ENCODE measurements at places on chromosomes 6 and 20.

DNA sequence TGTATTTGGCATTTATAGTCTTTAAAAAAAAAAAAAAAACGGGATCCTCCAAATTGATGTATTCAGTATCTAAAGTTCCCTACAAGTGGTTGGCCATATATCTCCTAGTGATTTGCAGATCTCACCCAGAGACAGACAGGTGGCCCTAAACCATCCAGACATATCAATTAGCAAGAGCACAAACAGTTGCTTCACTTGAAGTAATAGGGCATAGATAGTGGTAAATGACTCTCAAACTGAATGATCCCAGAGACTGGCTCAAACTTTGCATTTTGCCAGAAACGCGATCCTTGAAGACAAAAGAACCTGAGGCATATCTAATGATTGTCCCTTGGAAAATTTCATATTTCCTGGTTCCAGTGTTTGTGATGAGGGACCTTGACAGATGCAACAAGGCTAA lies 54.6 kb downstream of the HMGCLL1 start:
- no peak for DNase-seq

GRCh38 chr6:145863988-145864616 lies 49.5 kb upstream of the FBXO30 start:
- no peak for DNase-seq

GRCh38 chr20:45128099-45128498 lies 3.8 kb upstream of the WFDC12 start:
- DNase-seq: no peak

DNA sequence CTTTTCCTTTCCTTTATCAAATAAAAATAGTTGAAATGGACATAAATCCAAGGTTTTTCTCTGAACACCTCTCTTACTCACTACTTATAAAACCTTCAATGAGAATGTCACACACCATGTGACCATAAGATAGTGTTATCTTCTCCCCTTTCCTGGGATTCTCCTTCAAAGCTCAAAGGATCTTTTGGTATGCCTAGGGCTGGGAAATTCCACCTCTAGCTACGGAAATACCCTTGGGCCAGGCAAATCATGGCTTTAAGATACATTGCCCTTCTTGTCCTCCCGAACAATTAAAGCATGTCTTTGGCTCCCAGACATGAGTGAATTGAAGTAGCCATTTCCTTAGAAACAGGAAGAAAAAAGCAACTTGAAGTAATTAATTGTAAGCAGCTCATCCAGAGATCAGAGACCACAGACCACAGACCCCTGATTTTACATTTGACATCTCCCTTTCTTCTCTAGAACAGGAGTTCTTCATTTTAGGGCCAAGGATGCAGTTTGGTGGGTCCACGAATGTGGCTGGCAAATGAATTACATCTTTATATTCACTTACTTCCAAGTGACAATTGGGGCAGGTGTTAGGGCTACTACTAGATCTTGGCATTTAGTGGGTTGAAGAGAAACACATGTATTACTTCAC lies 4.1 kb downstream of the PLCB4 start:
- DNase-seq: no peak

DNA sequence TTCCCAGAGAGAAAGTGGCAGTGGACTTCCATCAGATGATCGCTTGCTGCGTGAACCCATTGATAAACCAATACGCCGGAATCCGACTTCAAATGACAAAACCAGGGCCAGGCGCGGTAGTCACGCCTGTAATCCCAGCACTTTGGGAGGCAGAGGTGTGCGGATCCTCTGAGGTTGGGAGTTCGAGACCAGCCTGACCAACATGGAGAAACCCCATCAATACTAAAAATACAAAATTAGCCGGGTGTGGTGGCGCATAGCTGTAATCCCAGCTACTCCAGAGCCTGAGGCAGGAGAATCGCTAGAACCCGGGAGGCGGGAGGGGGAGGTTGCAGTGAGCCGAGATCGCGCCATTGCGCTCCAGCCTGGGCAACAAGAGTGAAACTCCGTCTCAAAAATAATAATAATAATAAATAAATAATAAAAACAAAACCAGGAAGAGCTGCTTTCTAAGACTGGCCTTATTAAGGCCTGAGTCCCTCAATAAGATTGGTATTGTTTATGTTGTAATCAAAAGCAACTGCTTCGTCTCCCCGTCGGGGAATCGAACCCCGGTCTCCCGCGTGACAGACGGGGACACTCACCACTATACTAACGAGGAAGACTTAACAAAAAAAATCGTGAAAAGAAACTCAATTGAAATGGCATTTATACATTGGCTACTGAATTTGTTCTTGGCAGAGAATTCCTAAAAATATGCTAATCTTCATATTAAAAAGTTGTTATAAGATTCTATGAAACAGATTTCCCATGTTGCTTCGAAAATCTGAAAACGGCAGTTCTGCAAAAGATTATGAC lies 110.2 kb upstream of the ZNF184 start:
- no peak for DNase-seq

GRCh38 chr20:4714818-4715217 lies 6.9 kb upstream of the PRND start:
- DNase-seq: no peak

DNA sequence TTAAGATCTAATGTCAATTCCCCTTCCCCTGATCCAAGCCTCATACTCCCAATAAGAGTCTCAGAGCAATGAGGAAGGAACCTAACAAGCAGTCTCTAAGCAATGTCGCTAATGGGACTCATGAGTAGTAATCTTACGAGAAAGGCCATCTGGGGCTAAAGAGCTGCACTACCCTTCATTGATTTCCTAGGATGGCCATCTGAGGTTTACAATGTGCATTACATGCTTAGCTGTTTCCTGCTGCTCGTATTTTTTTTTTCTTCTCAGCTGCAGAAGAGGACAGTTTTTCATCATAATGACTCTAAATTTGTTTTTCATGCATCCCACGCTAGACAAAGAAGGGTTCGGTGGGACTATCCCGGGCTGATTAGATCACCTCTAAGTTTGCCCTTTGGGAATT lies 119.3 kb downstream of the LPA start:
- DNase-seq: no peak

- DNase-seq: no peak
These were observed 387.8 kb upstream of the GJE1 start for GRCh38 chr6:141744971-141745370.

GRCh38 chr6:140988780-140989179 lies 1143.9 kb upstream of the GJE1 start:
- no peak for DNase-seq

- DNase-seq: no peak
These were observed 741 bp downstream of the PTPN1 start for GRCh38 chr20:50510706-50511542.

GRCh38 chr6:70834520-70834919 lies 122.3 kb downstream of the B3GAT2 start:
- no peak for DNase-seq
